Right renal pelvis (tissue), 4 donors: ENCODE measurements at places on chromosomes 13 and 19.

- DNase-seq = no peak
Observed at GRCh38 chr13:55160867-55161266, 1979.9 kb upstream of the PRR20A start.

- DNase-seq = no peak
Observed at GRCh38 chr19:7981661-7982060, 23.8 kb downstream of the ELAVL1 start.

- DNase-seq = peak; percentile 5
Observed at GRCh38 chr13:73940098-73940497, 194.1 kb downstream of the KLF12 start.

DNA sequence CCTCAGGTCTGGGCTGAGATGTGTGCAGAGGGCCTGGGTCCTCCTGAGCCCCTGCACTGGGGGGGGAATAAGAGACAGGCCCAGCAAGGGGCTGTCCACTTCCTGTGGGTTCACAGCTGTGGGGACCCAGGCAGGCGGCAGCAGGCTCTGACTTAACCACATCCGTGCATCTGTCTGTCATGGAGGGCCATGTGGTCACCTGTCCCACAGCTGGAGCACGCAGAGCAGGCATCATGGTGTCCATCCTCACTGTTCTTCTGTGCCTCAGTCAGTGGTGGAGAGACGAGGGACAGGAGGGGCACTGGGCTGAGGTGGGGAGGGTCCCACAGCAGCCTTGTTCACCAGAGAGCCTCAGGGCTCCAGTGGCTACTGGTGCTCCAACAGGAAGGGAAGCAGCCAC lies 16.3 kb upstream of the KIR3DL3 start:
- DNase-seq = no peak

- no peak for DNase-seq
Observed at GRCh38 chr19:40995355-40995754, 4.3 kb downstream of the CYP2B6 start.
